Stimulated activated CD4-positive, alpha-beta T cell treated with anti-CD3 and anti-CD28 coated beads, Interleukin-1b, Interleukin-23, amount 100 ng/mL, for 1 hour (primary cell): ENCODE measurements at places on chromosomes 2 and 18.

- no peak for DNase-seq
Measured at GRCh38 chr2:97699765-97700444, 13.5 kb upstream of the ZAP70 start.

DNA sequence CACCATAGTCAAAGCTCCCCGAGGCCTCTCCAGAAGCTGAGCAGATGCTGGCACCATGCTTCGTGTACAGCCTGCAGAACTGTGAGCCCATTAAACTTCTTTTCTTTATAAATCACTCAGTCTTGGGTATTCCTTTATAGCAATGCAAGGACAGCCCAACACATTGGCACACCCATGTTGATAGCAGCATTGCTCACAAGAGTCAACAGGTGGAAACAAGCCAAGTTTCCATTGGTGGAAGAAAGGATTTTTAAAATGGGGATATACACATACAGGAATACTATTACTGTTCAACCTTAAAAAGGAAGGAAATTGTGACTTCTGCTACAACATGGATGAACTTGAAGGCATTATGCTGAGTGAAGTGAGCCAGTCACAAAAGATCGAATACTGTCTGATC lies 186.8 kb upstream of the RAB12 start:
- no peak for DNase-seq

DNA sequence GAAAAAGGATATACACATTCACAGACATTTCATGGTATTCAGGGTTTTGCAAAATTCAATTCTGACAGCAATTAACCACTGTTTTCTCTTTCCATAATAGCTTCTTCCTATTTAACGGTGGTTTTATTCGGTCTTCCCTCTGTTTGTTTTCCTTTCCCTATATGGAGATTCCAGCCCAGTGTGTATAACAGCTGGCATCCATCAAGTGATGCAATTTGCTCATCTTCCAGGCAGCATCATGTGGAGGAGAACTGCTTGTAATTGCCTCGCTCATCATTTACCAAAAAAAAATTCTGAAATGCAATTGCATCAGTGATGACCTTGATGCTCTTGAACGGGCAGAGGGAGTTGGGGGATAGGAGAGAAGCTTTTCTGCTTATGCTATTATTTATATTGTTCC lies 165.9 kb upstream of the PGAP1 start:
- no peak for DNase-seq

- DNase-seq = no peak
Measured at GRCh38 chr2:176325732-176326131, 56.5 kb downstream of the MTX2 start.

GRCh38 chr18:44586782-44587524 lies 93.7 kb upstream of the SETBP1 start:
- no peak for DNase-seq

DNA sequence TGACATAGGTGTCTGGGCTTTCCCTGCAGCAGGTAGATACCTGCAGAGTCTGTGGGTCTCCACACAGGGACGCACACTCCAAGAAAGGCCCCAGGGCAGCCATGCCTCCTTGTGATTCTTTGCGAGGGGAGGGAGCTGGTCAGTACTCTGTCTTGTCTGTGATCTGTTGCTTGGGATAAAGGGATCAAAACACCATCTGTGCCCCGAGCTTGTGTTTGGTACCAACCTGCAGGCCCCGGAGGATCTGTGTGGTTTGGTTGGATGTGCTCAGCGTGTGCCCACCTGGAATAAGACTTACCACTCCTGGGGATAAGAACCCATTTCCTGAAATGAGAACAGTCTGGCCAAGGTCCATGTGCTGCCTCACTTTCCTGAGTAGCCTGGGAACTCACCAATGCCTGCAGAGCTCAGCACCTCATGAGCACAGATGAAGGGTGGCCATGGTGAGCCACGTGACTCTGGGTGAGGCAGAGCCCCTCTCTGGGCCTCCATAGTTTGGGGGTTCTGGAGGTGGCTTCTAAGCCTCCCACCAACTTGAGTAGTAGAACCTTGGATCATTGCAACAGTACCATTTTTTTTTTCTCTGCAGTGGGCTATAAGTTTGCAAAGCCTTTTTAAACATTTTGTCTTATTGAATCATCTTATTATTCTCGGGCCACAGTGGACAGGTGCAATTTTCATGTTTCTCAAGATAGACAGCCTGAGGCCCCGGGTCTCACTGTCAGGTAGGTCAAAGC lies 134.8 kb downstream of the DDX1 start:
- DNase-seq = no peak

DNA sequence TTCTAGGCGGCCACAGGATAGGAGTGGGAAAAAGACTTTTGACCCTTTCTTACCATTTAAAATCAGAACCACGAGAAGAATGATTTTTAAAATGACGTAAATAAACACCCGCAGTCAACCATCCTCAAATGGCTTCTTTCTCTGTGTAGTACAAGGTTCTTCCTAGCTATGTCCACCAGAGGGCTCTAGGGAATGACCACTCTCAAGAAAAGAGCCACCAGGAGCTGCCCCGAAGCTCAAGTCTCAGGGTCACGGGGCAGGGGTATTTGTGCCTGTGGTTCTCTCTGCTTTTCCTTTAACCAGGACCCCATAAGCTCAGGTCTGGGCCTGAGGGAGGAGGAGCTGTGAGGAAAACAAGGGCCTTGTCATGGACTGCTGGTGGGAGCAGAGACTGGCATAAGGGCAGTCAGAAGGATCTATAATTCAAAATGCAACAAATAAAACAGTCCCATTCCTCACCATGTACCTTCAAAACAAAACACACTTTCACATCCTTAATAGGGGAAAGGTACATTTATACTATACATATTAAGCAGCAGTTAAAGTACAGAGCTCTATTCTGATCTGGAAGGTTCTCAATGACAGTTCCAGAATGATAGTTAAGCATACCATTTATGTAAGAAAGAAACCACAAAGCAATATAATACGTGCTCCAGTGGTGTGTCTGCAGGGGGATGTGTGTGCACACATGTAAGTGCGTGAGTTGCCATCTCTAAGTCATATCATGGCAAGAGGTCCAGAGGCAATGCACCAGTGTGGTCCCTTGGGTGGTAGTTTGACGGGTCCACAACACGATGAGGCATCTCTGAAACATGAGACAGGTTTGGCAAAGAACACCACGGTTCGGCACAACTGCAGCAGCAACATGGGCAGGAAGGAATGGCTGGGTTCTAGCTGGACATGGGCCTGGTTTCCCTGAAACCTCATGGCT lies 18.6 kb downstream of the LYPD1 start:
- no peak for DNase-seq

DNA sequence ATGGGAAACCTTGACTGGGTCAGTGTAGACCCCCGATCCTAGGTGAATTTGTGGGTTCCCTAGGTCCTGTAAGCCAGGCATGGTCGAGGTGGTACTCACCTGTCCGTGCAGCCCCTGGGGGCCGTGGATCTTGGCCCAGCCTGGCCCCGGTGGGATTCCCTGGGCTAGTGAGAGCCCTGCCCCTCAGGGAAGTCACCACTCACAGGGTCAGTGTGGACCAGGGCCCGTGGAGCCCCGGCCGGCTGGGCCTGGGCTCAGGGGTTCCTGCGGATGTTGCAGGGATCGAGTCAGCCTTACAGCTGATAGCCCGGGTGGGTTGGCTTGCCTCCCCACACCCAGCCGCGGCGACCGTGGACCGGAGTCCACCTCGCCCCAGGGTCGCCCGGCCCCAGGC lies 528 bp downstream of the ATG9A start:
- DNase-seq = no peak

GRCh38 chr2:3571284-3571683 lies 3.8 kb upstream of the RPS7 start:
- DNase-seq = no peak

DNA sequence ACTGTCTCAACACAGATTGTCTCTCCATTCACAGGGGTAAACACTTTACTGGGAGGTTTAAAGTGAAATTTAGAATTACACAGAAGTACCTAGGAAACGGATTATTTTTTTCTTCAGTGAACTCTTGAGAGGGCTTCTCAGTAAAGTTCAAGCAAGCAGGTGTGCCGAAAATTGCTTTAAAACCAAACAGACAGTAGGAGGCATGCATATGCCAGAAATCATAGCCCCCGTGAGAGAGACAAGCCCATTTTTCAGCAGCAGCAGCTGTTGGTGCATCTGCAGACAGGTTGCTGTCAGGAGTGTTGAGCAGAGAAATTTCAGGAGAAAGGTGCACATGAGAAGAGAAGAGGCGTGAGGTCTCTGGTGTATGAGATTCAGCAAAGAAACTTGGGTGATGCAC lies 2115.5 kb upstream of the CELF4 start:
- DNase-seq = no peak

DNA sequence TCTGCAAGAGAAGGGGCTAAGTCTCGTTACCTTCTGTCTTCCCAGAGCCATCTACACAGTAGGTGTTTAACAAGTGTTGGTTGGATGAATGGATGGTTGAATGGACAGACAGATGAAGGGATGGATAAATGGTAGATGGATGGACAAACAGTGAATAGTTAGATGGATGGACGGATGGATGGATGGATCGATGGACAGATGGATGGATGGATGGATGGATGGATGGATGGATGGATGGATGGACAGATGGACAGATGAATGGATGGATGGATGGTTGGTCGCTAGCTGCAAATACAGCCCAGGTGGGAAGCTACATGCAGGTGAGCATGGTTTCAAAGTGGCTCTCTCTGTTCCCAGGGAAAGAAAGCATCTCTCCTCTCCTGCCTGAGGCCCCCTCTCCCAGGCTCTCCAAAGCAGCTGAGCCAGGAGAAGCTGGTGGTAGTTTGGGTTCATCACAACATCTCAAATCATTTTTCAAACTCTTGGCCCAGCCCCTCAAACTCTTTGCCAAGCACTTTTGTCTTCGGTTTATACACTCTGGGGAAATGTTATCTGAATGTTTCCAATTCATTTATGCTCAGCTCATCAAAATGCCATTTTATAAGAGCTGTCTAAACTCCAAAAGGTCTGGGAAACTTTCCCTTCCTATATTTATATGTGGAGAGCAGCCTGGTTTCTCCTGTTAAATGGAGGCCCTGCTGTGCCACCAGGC lies 192.7 kb downstream of the ANAPC1 start:
- DNase-seq = no peak

DNA sequence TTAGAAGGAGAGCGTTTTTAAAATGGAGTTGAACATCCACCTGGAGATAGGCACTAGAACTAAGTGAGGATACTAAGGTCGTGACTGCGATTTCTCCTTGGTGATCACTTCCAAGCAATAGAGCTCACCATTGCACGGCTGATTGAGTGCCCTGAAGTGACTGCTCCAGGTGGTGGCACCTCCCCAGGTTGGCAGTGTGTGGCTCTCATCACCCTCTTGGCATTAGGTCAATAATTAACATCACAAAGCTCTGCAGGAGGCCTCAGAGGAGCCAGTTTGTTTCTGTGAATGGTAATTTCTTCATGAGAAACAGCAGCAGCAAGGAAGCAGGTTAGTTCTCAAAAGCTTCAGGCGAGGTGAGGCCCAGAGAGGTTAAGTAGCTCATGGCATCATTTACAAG lies 259.6 kb downstream of the CLIP4 start:
- DNase-seq = no peak

- no peak for DNase-seq
Measured at GRCh38 chr2:117956036-117956796, 57.7 kb downstream of the CCDC93 start.

DNA sequence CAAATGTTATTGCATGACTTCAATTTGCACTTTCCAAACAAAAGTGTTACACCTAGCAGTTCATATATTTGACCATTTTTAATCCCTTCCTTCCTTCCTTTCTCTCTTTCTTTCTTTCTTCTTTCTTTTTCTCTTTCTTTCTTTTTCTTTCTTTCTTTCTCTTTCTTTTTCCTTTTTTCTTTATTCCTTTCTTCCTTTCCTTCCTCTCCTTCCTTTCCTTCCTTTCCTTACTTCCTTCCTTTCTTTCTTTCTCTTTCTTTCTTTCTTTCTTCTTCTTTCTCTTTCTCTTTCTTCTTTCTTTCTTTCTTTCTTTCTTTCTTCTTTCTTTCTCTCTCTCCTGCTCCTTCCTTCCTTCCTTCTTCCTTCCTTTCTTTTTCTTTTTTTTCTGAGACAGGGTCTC lies 146.7 kb upstream of the ALKAL2 start:
- no peak for DNase-seq

- DNase-seq = no peak
Measured at GRCh38 chr18:50177294-50177992, 17.5 kb downstream of the MYO5B start.

DNA sequence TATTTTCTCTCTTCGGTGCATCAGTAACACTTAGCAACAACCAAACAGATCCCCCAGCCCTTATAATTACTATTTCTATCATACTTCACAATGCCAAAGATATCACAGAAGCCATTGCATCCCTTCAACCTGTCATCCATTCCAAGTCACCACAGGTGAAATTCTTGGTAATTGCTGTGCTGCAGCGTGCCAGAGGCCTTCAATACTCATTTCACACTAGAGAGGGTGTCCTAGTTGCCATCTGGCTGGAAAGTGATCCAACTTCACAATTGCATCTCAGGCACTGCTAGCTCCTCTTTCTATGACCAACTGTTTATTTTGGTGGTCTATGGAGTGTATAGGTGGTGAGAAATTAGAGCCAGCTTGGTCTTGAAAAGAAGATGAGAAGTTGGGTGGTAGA lies 131.2 kb downstream of the NUP35 start:
- DNase-seq = no peak

GRCh38 chr2:227774011-227774624 lies 28.4 kb downstream of the SCYGR8 start:
- no peak for DNase-seq

DNA sequence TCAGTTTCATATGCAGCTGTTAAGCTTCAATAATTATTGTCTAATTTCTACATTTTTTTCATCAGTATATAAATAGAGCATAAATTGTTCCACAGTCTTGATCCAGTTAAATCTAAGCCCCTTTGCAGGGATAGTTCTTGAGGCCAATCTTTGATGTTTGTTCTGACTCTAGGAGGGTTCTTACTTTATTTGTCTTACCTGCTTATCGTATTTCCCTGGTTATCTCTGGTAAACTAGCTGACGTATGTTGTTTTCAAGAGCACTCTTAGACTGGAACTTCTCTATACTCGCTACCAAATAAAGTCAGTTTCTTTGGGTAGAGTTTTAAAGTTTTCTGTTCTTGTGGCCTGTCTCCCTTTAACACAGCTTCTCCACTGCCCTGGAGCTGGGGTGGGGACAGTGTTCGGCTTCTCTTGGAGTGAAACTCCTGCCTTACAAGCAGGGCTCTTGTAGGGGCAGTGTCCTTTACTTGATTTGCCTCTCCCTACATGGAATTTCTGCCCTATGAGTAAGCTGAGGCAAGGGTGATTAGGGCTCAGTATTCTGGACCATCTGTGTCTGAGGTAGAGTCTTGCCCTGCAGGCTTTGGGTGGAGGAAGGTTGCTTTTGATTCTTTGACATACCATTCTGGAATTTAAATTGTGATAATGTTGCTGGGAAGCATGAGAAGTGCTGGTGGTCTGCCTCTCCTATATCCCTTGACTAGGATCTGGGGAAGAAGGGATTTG lies 90.3 kb downstream of the PTPN4 start:
- no peak for DNase-seq

DNA sequence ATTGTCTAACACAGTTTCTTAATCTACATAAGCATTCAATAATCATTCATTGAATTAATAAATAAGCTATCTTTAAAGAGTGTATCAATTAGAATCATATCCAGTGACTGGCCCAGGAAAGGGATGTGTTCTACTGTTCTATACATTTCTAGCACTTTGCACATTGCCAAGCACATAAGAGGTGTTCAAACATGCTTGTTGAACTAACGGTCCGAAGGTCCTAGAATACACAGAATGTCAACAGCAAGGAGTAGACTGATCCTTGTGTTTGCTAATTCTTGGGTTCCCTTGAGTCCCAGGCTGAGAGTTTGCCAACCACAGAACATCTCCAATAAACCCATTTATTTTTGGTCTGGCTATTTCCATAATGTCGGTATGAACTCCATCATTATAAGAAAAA lies 331.7 kb upstream of the DCC start:
- DNase-seq = no peak

- no peak for DNase-seq
Measured at GRCh38 chr2:43276266-43276941, 50.0 kb upstream of the ZFP36L2 start.

GRCh38 chr18:34033968-34034367 lies 190.7 kb downstream of the NOL4 start:
- no peak for DNase-seq
